ENCODE measurements at places on chromosomes 16 and 17.

- no peak for DNase-seq
Measured at GRCh38 chr16:66292241-66292935, 74.1 kb upstream of the CDH5 start.

GRCh38 chr16:88468275-88469129, 15.4 kb downstream of the ZFPM1 start:
- DNase-seq: peak; percentile 21

DNA sequence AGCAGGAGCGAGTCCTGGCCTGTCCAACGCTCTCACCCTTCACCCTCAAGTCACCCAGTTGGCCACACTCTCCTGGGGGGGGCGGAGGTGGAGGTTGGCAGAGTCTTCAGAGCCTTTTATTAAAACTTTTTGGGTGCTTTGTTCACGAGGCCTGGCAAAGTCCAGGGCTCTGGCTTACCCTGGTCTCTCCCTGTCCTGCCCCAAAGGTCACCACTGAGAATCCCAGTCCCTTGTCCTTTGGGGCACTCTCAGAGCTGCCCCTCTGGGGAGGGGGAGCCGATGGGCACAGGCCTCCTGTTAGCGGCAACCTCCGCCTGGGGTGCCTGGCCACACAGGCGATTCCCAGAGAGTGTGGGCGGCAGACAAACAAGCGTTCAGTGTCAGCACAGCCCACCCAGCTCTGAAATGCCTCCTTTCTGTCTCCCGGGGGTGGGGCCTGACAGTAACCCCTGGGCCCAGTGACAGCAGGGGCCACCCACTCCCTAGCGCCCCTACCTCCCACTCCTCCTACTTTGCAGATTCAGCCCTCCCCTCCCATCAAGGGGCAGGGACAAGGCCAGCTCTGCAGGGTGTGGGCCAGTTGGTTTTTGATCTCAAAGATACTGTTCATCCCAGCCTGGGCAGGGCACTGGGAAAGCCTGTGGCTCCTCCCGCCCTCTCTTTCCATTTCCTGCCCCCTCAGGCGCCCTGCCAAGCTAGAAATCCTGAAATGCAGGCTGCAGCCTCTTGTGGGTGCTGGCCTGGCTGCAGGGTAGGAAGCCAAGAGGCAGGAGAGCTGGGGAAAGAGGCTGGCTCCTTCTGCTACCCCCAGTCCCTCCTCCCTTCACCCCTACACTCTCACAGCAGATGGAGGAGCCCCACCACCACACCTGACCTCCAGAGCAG, 36.6 kb upstream of the EMP2 start:
- no peak for DNase-seq

DNA sequence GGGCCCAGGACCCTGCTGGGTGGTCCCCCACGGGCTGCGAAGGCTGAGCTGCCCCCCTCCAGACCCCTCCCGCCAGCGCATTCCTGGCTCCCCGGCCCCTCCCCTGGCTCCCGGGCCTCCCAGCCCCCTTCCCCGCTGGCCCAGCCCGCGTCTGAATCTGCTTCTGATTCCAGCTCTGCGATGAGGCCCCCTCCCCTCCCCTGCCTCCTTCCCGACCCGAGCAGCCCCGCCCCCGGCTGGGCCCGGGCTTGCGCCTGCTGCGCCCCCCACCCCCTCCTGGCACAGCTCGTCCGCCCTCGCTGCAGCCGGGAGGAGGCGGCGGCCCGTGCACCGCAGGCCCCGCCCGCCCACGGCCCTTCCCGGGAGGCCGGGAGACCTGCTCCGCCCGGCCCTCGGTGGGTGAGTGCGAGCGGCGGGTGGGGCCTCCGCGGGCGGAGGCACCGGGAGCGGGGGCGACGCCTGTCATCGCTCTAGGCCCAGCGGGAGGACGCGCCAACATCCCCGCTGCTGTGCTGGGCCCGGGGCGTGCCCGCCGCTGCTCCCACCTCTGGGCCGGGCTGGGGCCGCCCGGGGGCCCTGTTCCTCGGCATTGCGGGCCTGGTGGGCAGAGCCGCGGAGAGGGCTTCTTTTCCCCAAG, at the start of gene NTN3:
TSS of gene NTN3 (plus strand) at position 282 of the 637 bp plus-strand sequence. CDS start 405 bp downstream, outside the sequence.
- no peak for DNase-seq
